ENCODE measurements at places on chromosomes 16 and 17.

DNA sequence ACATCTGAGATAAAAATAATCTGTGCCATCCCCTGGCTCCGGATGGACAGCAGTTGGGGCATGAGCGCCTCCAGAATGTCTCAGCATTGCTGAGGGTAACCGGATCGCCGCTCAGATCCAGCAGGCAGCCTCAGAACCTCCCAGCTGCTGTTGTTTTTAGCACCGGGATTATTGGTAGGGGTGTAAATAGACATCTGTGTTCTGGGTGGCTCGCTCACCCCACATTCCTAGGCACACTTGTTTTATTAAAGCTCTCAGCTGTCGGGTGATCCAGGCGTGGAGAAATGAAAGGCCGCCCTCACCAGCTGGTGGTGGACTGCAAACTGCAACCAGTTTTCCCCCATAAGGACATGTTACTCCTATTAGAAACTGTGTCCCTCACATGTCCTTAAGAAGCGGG, 32.1 kb downstream of the MYH3 start:
- no peak for DNase-seq

GRCh38 chr16:23491490-23492391, 18.6 kb downstream of the GGA2 start:
- DNase-seq: no peak

DNA sequence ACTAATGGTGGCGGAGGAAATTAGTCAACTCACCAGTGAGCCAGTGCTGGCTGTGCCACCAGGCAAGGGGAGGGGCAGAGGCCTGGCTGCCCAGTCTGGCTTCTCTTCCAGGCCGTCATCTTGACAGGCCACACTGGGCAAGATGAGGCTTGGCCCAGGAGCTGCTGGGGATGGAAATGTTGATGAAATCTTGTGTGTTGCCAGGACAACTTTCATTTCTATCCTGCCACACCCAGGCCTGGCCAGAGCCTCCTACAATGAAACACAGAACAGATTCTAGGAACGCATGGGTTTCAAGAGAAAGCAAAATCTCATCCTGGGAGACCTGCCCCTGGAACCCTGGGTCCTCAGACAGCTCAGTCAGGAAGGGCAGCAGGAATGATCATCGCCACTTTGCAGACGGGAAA, 9.3 kb downstream of the HEXIM2 start:
- DNase-seq: no peak

- DNase-seq: no peak
Observed at GRCh38 chr17:48429156-48429555, 858 bp downstream of the SKAP1 start.

DNA sequence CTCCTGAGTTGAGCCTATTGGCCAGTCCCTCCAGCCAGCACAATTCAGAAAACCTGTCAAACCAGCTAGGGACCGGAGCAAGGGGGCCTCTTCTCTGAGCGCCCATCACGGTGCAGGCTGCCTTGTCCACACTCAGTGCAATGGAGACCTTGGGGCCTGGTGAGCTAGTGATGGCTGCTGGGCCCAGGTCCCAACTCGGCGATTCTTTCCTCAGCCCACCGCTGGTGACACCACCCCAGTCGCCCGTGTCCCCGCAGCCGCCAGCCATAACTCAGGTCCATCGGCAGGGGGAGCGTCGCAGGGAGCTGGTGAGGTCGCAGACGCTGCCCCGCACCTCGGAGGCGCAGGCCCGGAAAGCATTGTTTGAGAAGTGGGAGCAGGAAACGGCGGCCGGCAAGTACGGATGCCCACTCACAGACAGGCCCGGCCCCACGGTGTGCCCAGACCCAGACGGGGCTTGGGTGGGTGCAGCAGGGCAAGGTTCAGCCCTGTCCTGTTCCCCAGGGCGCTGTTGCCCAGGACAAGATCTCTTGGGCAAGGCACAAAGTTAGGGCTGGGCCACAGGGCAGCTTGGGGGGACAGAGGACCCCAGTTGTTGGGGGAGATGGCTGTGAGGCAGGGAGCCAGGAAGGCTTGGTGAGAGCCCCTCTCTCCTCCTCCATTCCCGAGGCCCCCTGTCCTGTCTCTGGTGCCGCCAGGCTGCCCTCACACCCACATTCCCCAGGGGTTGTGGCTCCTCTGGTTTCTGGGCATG, 10.8 kb downstream of the SMTNL2 start:
- peak; percentile 61 for DNase-seq

- DNase-seq: no peak
Observed at GRCh38 chr17:56262803-56263202, 109.5 kb downstream of the ANKFN1 start.

GRCh38 chr17:42608305-42609181, 631 bp downstream of the RETREG3 start:
- no peak for DNase-seq

GRCh38 chr16:450785-451512, 25.5 kb downstream of the RAB11FIP3 start:
- DNase-seq: no peak

- DNase-seq: no peak
Observed at GRCh38 chr16:84056933-84057332, 14.3 kb upstream of the SLC38A8 start.

DNA sequence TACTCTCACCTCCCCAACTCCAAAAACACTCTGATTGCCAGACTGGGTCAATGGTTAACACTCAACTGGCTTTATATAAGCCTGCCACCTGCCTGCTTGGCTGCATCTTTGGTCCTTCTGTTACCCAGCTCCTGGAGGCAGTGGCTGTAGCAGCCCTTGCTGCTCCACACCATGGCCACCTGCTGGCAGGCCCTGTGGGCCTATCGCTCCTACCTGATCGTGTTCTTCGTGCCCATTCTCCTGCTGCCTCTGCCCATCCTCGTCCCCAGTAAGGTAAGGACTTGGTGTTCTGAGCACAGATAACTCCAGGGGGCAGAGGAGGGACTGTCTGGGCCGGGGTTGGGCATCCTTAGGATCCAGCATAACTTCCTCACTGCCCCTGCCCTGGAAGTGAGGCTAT, at the start of gene SLC13A2:
SLC13A2 (plus strand) TSS at position 103 of the 400 bp plus-strand sequence; CDS start at position 172, 69 bp downstream.
- DNase-seq: no peak

DNA sequence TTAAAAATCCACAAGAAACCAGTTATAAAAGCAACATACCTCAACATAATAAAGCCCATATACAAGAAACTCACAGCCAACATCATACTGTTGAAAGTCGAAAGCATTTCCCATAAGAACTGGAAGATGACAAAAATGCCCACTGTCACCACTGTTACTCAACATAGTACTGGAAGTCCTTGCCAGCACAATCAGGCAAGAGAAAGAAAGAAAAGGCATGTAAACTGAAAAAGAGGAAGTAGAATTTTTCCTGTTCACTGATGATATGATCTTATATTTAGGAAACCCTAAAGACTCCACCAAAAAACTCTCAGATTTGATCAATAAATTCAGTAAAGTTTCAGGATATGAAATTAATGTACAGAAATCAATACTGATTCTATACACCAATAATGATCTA, 45.1 kb downstream of the AHSP start:
- no peak for DNase-seq

DNA sequence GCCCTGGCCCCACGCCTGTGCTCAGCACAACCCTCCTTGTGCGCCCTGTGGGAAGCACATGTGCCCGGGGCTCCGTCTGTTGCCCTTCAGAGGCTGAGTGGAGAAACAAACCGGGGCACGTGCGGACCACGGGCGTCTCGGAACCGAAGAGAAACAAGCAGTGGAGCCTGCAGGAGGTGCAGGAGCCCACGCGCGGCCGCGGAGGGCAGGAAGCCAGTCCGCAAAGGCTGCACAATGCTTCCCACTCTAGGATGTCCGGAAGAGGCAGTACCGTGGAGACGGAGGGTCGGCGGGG, 75.5 kb upstream of the GNG13 start:
- no peak for DNase-seq

DNA sequence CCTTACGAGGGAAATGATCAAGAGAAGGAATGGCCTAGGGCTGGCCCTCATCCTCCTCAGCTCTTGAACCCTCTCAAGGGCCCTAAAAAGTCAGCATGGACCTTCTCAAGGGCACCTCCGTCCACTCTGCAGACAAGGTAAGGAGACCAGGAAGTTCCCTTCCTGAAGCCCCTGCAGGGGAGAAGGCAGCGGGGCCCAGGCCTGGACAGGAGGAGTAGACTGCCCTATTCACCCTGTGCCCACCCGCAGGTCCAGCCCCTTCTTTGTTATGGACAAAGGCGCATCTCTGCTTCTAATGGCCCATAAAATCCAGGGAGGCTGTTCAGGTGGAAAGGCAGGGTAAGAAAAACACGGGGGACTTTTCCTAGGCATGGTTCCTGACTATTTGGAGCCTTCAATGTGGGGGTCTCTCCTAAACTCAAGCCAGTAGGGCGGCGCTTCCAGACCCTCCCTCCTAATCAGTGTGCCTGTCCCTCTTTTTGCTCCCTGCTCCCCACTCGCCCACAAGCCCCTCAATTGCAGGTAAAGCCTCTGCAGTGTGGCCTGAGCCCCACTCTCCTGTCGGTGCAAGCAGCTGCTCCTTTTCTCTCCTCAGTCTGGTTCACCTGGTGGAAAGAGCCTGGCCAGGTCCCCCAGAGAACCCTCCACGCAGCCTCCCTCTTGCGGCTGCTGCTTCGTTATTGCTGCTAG, 28.2 kb downstream of the AXIN2 start:
- DNase-seq: no peak

DNA sequence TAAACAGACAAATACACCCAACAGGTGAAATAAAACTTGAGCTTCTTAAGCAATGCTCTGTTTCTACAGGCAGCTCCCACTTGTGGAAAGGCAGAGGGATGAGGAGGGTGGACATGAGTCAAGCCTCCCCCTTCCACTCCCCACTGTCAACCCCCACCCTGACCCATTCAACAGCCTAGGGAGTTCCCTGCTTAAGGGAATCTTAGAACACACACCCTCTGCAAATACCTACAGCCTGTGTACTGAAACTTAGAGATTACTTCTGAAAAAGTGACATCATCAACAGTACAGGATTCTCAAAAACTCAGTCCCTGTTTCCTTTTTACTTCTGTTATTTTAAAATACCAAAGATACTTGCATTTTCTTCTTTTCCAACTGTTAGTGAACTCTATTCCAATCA, 345.4 kb downstream of the SOX9 start:
- DNase-seq: no peak

GRCh38 chr17:15262291-15263205, 2.6 kb downstream of the PMP22 start:
- peak; percentile 51 for DNase-seq

DNA sequence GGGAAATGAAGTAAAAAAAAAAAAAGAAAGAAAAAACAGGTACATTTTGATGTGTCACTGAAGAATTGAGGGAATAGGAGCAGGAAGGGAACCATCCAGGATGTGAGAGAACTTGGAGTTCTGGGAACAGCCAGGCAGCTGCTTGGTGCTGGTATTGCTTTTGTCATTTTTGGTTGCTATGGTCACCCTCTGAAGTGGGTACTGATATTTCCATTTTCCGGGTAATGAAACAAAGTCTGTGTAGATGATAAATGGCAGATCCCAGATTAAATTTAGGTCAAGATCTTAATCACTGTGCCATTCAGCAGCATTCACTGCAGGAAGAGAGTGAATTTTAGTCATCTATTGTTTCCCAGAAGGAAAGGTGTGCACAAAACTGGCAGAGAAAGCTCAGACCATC, 93.6 kb downstream of the ABCA8 start:
- no peak for DNase-seq

GRCh38 chr16:22614271-22614947, 103.7 kb downstream of the NPIPB5 start:
- DNase-seq: no peak

DNA sequence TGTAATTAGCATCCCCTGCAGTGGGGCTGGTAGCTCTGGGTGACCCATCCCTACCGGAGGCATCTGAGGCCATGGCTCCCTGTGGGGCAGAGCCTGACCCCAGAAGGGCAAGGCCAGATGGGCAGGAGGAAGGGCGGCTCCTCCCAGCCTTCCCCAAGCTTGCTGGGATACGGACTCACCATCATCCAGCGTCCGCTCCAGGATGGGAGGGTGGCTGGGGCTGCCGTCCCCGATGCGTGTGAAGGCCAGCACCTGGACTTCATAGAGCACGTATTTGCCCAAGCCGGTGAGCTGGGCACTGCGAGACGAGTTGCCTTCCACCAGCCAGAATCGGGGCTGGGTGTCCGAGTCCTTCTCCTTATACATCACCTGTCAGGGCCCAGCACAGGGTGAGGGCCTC, 81.6 kb upstream of the CDC42EP4 start:
- no peak for DNase-seq

DNA sequence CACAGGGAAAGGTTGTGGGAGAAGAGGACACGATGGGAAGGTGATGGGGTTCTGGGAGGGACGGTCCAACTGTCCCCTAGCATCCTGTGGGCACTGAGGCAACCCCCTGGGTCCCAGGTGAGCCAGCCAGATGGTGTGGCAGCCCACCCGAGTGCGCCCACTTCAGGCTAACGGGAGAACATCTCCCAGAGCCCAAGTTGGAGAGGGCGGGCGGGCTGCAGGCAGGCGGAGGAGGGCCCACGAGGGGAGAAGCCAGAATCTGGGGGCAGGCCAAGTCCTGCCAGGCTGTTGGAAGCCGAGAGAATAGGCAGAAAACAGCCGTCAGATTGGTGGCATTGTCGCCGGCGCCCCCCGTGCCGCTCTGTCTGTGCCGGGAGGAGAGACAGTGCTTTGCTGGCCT, 13.8 kb upstream of the ABCC3 start:
- no peak for DNase-seq

DNA sequence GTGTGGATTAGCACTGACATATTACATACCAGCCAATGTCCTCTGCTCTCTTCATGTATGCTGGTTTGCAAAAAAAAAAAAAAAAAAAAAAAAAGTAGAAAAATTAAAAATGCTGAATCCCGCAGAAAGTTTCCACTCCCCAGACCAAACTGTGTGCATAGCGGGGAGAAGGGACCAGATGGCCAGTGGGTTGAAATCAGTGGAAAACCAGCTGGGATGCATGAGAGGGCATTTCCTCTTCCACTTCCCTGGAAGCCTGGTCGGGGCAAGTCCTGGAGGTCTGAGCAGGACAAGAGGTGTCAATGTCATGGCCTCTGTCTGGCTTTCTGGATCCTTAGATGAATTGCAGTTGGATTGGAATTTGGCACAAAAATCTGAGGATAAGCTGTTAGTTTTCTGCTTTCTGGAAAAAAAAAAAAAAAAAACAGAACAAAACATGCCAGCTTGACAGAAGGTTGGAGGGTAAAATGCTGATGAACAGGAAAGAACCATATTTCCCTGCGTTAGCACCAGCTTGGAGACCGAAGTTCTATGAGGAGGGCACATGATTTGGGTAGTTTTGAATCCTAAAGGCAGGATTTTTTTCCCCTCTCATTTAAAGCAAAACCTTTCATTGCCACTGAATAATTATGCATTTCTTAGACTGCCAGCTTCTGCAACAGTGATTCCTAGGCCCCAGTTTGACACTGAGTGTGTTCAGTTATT, 941.5 kb upstream of the EEF2KMT start:
- DNase-seq: no peak

GRCh38 chr17:69451416-69452394, 37.2 kb downstream of the MAP2K6 start:
- DNase-seq: no peak

- no peak for DNase-seq
Observed at GRCh38 chr16:51155820-51156806, 5.0 kb upstream of the SALL1 start.
